ENCODE measurements at places on chromosomes 5 and 9.

GRCh38 chr5:68250661-68251298, 35.2 kb downstream of the PIK3R1 start:
- DNase-seq, result no peak

- DNase-seq, result no peak
These were observed 1024.8 kb downstream of the TLE4 start for GRCh38 chr9:80596579-80596978.

GRCh38 chr5:54717870-54718269, 200.3 kb downstream of the SNX18 start:
- no peak for DNase-seq

DNA sequence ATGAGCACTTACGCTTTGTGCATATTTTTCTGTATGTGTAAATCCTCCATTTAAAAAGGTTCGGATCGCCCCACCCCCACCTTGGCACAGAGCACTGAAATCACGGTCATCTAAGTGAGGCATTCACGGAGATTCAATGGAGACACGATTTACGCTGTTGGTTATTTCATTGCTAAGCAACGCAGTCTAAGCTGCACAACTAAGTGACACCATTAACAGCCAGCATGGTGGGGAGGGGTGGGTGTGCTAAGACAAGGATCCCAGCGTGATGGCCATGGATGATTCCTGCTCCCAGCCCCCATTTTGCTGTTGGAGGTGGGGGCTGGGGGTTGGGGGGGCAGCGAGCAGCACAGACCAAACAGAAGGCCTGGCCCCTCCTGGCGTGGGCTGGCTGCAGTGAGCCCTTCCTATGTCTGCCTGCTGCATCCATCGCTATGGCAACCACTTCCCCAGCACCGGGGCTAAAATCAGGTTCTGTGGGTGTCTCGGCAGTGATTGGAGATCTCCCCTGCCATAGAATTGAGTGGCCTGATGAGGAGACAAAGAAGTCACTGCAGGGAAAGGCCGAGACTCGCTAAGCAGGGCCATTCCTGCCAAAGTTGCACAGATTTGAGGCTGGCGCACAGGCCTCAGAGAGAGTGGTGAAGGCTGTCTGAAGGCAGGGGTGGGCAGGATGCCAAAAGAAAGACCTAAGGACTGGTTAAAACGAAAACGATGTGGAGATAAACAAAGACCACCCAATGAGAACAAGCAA, 14.3 kb upstream of the MARCHF6 start:
- no peak for DNase-seq

DNA sequence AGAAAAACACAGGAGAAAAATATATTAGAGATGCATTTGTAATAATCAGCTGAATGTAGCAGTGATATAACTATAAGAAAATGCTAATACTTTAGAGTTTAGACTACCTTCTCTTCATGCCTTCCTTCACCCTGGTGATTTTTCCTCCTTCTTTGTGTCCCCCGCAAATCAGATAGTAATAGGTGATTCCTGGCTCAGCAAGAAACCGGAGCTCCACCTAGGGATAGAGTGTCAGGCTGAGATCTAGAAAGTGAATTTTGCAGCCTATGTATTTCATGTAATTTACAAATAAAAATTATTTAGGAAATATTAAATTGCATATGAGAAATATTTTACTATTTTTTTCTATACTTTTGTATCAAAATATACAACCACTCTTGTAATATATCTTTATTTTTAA, 109.8 kb upstream of the ST8SIA4 start:
- DNase-seq, result no peak

- no peak for DNase-seq
These were observed 75.2 kb upstream of the SPTLC1 start for GRCh38 chr9:92190536-92190790.

GRCh38 chr5:117131048-117131679, 556.5 kb upstream of the SEMA6A start:
- no peak for DNase-seq
